ENCODE measurements at places on chromosomes 4 and X.

DNA sequence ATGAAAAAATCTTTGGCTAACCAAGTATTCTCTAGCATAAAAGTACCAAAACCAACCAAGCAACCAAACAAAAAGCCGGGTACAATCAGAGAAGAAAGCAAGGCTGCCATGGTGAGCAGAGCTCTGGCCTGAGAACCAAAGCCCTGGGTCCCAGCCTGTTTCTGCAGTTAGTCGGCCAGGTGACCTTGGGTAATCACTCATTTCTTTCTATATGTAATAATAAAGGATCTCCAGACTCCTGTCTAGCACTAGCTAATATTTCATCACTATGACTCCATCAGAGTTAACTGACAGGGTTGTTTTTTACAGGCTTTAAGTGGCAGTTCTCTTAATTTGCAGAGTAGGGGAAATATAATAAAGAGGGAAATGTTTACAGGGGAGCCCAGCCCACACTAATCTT lies 34.0 kb upstream of the RASGEF1B start:
- no peak for DNase-seq

DNA sequence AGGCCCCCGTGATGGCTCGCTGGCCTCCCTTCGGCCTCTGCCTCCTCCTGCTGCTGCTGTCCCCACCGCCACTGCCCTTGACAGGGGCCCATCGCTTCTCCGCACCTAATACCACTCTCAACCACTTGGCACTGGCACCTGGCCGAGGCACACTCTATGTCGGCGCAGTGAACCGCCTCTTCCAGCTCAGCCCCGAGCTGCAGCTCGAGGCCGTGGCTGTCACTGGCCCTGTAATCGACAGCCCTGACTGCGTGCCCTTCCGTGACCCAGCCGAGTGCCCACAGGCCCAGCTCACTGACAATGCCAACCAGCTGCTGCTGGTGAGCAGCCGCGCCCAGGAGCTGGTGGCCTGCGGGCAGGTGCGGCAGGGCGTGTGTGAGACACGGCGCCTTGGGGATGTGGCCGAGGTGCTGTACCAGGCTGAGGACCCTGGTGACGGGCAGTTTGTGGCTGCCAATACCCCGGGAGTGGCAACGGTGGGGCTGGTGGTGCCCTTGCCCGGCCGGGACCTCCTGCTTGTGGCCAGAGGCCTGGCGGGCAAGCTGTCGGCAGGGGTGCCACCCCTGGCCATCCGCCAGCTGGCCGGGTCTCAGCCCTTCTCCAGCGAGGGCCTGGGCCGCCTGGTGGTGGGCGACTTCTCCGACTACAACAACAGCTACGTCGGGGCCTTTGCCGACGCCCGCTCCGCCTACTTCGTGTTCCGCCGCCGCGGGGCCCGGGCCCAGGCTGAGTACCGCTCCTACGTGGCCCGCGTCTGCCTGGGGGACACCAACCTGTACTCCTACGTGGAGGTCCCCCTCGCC lies 3.0 kb downstream of the PLXNB3 start:
- no peak for DNase-seq

GRCh38 chr4:154049457-154050181 lies 260.7 kb upstream of the SFRP2 start:
- DNase-seq: no peak

- DNase-seq: no peak
These were observed 226.5 kb downstream of the FBXO8 start for GRCh38 chr4:174056959-174057358.

- DNase-seq: no peak
These were observed 85.0 kb downstream of the ADRA2C start for GRCh38 chr4:3851211-3851610.

- no peak for DNase-seq
These were observed 179.0 kb upstream of the RASGEF1B start for GRCh38 chr4:81650606-81651242.

DNA sequence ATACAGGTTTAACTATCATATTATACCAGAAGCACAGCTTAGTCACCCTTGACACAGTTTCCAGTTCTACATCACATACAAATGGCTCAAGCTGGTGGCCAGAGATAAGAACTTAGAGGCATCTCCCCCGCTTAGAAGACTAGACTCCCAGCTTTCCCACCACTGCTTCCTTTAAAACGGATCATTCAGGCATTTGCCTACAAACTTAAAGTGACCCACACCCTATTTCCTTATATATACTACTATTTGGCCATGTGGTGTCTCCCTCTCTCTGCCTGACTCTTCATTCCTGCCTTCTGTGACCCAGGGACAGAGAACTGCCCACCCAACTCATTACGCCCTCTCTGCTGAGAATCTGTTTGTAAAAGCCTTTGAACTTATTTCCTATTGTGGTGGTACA lies 781.2 kb upstream of the DIAPH2 start:
- no peak for DNase-seq

DNA sequence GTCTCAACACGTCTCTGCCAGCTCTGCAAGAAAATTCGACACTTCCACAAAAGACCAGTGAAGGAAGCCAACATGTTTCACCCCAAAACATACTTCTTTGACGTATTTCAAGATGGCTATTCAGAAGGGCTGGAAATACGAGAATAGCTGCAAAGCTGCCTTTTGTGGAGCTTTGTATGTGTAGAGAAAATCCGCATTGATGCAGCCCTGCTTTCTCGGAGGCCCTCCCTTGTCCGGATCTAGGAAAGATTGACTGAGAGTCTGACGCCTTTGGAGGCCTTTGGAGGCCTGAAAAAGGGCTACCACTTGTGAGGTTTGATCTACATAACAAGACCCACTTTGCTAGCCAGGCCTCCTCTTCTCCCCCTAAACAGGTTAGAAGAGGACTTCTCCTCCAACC lies 12.2 kb downstream of the SAT1 start:
- no peak for DNase-seq

DNA sequence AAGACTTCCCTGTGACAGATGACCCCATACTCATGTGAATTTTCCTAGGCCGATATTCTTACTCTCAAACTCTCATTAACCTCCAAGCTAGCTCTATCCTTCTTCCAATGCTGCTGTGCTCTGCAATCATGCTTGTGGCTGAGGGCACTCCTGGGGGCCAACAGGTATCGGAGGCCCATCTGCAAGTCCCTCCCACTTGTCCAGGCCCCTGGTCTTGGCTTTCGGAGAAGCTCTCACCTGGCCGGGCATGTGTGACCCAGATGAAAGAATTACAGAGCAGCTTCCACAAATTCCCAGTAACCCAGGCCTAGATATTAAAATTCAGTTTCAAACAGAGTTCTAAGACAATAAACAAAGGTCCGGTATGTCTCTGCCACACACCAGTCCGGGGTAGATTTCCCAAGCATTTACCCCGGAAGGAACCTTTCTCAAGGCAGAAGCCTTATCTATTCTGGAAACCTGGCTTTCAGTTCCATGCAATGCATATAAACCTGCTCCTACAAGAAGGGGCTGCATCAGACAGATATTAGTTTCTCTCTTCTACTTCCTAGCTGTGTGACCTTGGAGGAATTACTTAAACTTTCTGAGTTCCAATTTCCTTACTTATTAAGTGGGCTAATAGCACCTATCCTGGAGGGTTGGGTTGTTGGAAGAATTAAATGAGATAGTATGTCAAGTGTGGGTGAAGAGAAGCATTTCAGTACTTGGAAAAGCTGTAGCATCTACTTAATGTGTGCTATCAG lies 270.8 kb downstream of the PTTG2 start:
- DNase-seq: no peak

GRCh38 chr4:52641854-52642563 lies 17.1 kb downstream of the USP46 start:
- DNase-seq: no peak

GRCh38 chr4:48578132-48578968 lies 88.3 kb downstream of the ZAR1 start:
- DNase-seq: peak; percentile 60

DNA sequence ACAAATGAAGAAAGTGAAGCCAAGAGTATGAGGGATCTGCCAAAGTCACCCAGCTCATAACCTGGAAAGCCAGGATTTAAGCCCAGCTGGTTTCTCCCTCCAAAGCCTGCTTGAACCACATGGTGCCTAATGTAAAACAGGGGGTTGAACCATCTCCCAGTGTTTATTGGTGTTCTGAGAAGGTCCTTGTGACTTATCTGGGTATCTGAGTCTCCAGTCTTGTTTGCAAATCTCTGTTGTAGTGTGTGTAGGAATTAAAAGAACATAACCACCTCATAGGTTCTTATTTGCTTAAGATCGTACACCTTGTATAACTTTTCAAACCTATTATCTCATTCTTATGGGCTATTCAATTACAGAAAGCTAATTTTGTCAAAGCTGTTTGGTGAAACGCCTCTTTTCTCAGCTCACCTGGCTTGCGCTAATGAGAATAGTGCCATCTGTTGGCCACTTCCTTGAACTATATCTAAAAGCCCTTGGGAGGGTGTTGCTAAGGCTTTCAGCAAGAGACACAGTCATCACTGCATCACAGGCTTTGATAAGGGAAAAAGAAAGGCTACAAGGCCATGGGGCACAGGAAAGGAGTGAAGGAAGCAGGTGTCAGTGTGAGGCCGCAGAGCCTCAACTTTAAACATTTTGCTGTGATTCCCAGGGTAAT lies 34.0 kb downstream of the ETDB start:
- DNase-seq: no peak

DNA sequence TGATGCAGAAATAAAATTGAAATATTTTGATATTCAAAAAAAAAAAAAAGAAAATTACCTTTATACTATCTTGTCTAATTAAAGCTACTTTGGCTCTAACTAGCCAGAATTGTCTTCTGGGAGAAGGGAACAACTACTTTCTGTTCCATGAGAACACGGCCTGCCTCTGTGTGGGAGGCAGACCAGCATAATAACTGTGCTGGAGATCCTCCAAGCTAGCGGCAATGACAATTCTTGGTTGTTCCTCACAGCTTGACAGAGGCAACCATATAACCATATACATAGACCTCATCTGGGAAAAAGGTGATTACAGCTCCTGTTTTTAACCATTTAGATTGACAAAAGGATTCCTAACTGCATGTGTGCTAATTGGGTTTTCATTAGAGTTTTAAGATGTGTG lies 95.7 kb downstream of the RBMX2 start:
- DNase-seq: no peak

- no peak for DNase-seq
These were observed 14.3 kb downstream of the SGMS2 start for GRCh38 chr4:107838861-107839565.

DNA sequence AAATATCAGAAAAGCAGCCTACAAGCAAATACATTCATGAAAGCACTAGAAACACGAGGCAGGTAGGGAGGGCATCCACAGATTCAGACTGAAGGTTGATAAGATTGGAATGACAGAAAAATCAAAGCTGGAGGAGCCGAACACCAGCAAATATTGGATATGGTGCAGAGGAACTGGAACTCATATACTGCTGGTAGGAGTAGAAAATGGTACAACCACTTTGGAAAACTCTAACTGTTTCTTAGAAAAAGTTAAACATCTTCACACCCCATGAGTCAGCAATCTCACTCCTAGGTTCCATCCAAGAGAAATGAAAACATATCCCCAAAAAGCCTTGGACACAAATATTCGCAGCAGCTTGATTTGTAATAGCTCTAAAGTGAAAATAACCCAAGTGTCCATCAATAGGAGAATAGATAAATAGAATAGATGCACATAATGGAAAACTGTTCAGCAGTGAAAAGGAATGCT lies 27.1 kb downstream of the CD99L2 start:
- no peak for DNase-seq

DNA sequence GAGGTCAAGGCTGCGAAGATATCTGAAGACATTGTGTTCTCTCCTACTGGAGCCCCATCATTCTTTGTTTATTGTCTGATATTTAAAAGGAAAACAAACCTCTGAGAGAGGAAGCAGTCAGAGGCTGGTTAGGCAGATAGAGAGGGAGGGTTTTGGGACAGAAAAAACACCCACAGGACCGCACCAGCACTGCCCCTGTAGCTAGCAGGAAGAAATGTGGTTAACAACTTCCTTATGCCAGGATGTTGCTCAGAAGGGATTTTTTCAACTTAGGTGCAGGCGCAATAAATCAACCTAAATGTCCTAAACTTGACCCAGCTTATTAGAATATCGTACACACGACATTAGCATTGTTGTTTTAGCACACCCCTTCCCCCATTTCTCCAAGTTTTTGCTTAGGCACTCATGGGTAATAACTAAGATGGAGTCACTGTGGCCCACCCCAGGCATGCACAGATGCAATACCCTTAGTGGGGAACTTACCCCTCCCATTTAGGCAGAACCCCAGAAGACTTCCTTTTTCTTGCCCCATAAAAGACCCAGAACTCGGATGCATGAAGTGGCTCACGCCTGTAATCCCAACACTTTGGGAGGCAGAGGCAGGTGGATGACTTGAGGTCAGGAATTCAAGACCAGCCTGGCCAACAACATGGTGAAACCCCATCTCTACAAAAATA lies 2.8 kb upstream of the ZNF718 start:
- DNase-seq: no peak

- DNase-seq: no peak
These were observed 79.4 kb downstream of the SYNPO2 start for GRCh38 chr4:118968005-118968404.

DNA sequence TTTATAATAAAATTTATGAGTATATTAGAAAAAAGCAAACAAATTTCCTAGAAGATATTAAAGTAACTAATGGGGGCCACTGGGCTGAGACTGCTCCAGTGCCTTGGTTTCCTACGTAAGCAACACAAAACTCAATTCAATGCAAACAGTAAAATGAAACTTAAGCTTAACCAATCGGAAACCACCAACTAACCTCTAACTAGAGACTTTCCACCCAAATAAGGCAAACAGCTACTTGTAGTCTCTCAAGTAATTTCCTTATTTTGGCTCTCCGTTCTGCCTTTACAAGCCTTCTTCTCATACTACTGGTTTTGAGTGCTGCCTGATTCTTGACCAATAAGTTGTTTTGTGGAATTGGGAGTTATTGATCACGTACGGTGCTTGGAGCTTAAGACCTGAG lies 167.3 kb upstream of the VEGFC start:
- no peak for DNase-seq
